ENCODE measurements at places on chromosomes 7 and 10. TPM values are rescaled to one million over a fixed set of nuclear protein-coding genes. Genes with fewer than 3 reads are reported as not detected.

DNA sequence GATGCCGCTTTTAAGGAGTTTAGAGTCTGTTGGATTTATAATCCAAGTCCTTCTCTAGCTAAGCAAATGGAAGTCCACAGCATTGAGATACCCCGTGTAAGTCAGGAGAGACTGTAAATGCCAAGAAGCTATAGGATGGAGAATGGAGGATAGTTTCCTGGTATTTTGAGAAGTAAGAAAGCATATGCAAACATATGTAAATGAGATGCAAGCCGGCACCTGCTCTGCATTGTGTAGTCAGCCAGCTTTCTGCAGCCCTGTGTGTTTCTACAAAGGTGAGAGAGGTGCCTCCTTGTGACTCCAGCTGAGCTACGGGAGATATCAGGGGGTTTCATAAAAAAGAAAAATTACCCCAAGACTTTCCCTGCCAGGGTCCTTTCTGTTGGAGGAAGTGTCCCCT is 176.3 kb downstream of the RPS24 start:
- no peak for DNase-seq

DNA sequence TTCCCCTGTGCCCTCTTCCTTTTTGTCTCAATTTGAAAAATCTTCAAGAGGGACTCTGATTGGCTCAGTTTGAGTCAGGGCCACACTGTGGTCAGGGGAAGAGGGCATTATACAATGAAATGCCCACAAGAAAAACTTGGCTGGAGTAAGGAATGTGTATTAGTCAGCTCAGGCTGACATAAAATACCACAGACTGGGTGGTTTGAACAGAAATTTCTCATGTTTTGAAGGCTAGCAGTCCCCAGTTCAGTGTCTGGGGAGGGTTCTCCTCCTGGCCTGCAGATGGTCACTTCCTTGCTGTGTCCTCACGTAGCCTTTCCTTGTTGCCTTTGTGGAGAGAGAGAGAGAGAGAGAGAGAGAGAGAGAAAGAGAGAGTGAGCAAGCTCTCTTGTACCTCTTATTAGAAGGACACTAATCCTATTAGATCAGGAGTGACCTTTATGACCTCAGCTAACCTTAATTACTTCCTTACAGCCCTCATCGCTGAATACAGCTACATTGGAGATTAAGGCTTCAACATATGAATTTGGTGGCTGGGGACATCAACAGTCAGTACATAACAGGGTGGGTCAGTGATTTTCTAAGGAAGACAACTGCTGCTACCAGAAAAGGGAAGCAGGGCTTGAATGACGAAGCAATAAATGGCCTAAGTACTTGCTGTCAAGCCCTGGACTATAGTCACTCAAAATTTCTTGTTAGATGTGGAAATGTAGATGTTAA is 25.8 kb upstream of the FAM13C start:
- no peak for DNase-seq

DNA sequence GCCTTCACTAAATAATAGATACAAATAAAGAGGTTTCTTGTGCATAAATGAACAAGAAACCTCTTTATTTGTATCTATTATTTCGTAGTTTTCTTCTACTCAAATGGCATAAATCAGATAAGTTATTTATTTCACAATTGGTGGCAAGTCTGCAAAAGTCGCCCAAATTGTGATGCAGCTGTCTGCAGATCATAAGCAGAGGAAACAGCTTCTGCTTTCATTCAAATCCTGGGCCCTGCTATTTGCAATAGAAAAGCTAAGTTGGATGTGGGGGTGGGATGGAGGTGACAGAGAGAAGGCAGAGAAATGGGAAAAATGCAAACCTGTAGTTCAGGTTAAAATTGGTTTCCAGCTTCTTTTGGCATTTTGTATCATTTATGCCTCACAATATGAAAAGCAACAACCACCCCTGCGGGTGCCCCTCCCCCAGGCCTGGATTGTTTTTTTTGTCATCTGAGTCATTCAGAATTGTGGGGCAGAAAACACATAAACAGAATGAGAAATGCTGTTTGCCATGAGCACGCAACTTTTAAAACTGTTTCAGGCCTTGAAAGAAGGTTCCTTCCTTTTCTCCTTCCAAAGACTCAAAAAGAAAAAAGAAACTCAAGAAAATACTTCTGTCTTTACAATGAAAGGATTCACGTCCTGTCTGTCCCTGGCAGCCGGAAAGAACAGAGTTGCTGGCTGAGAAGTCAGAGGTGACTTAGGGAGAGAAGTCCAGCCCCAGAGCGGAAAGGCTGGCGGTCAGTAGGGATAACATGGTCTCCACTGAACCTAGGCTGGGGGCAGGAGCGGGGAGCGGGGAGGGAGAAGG is 132.9 kb downstream of the BAMBI start:
- no peak for DNase-seq

- DNase-seq, result no peak
Measured at GRCh38 chr7:135536150-135536549, 21.6 kb upstream of the NUP205 start.

- DNase-seq, result no peak
Measured at GRCh38 chr10:102147561-102147960, 4.6 kb upstream of the NOLC1 start.

GRCh38 chr7:39399458-39399857 is 166.7 kb upstream of the YAE1 start:
- no peak for DNase-seq

DNA sequence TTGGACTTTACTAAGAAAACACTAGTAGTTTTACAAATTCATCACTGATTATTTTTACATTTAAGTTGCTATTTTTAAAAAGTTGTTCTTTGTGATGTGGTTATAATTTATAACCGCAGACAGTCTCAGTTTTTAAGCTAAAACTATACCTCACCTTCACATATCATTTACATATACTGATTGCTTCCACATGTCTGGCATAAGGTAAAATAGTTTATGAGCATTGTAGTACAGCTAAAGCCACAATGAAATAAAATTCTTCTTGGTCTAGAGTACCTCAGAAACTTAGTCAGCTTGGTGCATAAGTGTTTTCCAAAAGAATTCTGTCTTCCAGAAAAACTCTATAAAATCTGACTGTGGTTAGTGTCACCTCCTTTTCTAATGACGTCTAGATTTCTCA is 13.0 kb downstream of the SEMA3A start:
- no peak for DNase-seq

GRCh38 chr7:98293746-98294145 is 12.3 kb downstream of the BRI3 start:
- no peak for DNase-seq

DNA sequence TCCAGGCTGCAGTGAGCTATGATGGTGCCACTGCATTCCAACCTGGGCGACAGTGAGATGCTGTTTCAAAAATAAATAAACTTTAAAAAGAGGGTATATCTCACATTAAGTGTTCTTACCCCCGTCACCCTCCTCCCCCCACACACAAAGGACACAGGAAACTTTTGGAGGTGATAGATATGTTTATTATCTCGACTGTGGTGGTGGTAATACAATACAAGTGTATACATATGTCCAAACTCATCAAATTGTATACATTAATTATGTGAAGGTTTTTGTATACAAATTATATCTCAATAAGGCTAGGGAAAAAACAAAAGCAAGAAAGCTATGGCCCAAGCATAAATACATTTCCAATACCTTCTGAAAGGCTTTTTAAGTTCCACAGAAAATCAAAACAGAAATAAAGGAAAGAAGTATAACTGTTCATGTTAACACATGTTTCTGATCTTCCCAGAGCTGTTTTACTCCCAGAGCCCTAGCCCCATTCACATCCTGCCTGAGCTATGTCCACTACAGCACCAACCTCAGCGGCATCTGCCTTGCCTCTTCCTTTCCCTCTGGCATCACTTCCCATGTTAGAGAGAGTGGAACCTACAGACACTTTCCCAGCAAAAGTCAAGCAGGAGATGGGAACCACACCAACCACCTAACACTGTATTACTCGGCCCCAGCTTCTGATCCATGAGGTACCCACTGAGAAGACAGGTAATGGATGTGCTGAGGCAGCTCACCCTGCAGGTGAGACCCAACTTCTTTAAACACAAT is 48.1 kb downstream of the SGMS1 start:
- DNase-seq, result no peak

- DNase-seq, result no peak
Measured at GRCh38 chr7:105350906-105351305, 37.8 kb downstream of the SRPK2 start.

GRCh38 chr10:21526188-21526859 is 842 bp upstream of the SKIDA1 start:
- DNase-seq, result peak; percentile 87

DNA sequence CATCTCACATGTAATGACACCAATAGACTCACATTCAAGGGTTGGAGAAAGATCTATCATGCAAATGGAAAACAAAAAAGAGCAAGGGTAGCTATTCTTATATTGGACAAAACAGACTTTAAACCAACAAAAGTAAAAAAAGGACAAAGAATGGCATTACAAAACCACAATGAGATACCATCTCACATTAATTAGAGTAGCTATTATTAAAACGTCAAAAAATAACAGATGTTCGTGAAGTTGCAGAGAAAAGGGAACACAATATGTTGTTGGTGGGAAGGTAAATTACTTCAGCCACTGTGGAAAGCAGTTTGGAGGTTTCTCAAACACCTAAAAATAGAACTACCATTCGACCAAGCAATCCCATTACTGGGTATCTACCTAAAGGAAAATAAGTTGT is 197.0 kb downstream of the SNX13 start:
- no peak for DNase-seq

GRCh38 chr10:43867667-43868565 is 219.2 kb upstream of the ZNF32 start:
- DNase-seq, result no peak

DNA sequence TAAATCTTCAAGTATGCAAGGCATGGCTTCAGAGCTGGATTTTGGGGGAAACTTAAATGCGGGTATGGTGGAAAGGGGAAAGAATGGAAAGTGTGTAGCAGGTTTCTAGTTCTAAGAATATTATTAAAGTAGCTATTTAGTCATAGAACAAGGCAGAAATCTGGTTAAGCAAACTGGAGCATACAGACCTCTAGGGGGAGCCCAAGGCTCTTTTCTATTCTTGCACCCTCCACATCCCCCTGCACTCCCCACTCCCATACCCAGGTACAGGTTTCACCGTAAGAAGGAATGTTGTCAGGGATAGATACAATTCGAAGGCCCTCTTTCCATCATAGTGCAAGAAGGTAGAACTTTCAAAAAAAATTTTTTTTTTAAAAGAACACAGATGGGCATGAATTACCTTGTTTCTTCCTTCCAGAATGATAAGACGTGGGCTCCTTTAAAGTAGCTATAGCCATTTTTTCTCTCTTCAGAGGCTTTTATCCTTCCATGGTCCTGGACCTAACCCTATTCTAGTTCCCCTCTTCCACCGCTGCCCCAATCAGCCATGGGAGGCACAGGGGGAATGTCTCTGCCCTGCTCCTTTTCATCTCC is 41.5 kb upstream of the SMIM30 start:
- no peak for DNase-seq

- no peak for DNase-seq
Measured at GRCh38 chr10:98154076-98154475, 19.6 kb downstream of the R3HCC1L start.

GRCh38 chr7:115038158-115038557 is 116.3 kb downstream of the MDFIC start:
- DNase-seq, result no peak

- no peak for DNase-seq
Measured at GRCh38 chr10:97255512-97256293, 36.7 kb downstream of the ARHGAP19 start.

- DNase-seq, result no peak
Measured at GRCh38 chr10:27481486-27481885, 22.6 kb upstream of the RAB18 start.

GRCh38 chr10:131775433-131775832 is 125.4 kb upstream of the PPP2R2D start:
- DNase-seq, result no peak

GRCh38 chr10:124390471-124391187 is 28.1 kb downstream of the OAT start:
- no peak for DNase-seq

- no peak for DNase-seq
Measured at GRCh38 chr7:48664241-48664640, 260.1 kb upstream of the CDC14C start.

DNA sequence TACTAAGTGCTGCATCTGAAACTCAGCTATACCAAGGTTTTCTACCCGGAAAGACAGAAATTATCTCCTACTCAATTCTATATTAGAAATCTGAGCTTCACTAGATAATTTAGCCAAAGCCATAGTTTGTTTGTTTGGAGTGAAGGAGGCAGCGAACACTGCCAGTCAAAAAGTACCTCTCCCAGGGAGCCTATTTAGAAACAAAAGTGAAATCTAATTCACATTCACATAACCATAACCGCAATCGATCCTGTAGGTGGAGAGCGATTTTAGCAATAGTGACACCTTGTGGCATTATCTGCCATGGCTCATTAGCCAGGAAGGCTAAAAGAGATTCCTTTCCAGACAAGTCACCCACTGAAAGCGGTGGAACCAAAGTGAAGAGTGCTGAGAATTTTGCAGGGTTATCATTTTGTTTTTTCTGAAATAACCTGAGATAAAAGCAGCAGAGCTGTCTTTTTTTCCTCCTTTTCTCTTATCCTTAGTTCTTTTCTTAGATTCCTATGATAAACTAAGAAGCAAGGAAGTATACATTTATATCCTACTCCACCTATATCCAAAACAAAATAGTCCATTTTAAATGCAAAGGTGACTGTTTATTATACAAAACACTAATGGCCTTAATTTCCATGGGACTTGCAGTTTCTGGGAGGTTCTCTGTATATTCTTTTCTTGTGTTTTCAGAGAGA is 83.7 kb upstream of the BET1 start:
- no peak for DNase-seq

GRCh38 chr10:124132876-124133275 is 39.5 kb upstream of the CHST15 start:
- DNase-seq, result no peak

Gene SGCE
- 21.2 TPM for total RNA-seq

Gene TACC2
- 449 TPM for total RNA-seq

Gene SERPINE1
- 4.4 TPM for total RNA-seq

Gene COL17A1
- total RNA-seq, result 0.14 TPM

Gene WDFY4
- total RNA-seq, result 7.4 TPM

Gene AVPI1
- 11.5 TPM for total RNA-seq

Gene OR6V1
- total RNA-seq, result not detected

Gene FAM25A
- total RNA-seq, result not detected

Gene ZNF282
- total RNA-seq, result 19.9 TPM

Gene NPY4R2
- not detected for total RNA-seq

Gene VWA2
- not detected for total RNA-seq

Gene ANKRD2
- total RNA-seq, result 76.7 TPM

Gene TRIM74
- not detected for total RNA-seq

Gene PPP1R9A
- total RNA-seq, result 26.4 TPM

Gene DDC
- not detected for total RNA-seq

Gene NXPH1
- total RNA-seq, result not detected

Gene AKR1C8
- total RNA-seq, result not detected

Gene PAPOLB
- total RNA-seq, result 0.13 TPM

Gene ADRB1
- 45.7 TPM for total RNA-seq
